Stimulated activated CD4-positive, alpha-beta T cell treated with anti-CD3 and anti-CD28 coated beads, Interleukin-12 subunit alpha, Interleukin-12 subunit beta, amount 100 ng/mL, for 4 hours (primary cell): ENCODE measurements at places on chromosomes 5 and 9.

- DNase-seq: no peak
These were observed 17.7 kb downstream of the LPAR1 start for GRCh38 chr9:111020594-111020993.

DNA sequence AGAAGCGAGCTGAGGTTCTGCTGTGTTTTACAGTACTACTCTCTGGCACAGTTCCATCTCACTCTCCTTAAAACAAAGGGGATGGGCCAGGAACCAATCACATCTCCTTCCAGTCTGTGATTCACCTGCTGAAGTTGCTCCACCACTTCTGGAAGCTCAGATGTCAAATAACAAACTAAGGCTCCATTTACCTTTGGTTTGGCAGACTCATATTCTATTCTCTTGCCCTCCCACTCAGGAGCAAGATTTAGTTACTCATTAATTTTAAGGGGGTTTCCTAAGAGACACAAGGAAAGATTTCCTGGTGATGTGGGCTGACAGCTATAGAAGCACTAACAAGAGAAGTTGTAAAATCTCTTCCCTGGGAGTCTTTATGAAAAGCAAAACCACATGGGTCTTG, 37.8 kb upstream of the KIF2A start:
- DNase-seq: no peak

- DNase-seq: no peak
These were observed 88.3 kb downstream of the RAPGEF1 start for GRCh38 chr9:131651599-131651998.

DNA sequence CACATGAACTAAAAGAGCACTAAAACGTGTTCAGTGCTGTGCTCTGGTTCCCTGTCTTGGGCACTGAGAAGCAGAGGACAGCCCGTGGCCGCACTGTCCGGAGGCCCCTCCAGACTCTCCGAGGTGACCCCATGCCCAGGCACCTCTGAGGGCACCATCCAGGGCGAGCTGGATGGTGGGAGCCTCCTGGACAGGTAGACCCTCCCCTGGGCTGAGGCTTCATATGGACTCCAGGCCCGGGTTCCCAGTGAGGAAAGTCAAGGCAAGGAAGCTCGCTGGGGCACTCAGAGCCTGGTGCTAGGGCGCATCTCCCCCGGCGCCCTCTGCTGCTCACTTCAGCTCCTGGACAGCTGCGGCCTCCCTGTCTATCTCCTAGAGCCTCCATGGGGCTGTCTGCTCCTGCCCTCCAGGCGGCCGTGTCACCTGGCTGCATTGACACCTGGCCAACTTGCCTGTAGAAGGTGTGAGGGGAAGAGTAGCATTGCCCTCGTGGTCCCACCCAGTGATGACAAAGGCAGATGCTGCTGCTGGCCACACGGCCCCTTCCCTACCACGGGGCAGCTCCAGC, 178.2 kb upstream of the IRX1 start:
- no peak for DNase-seq

- DNase-seq: no peak
These were observed 92.8 kb downstream of the CDC42SE2 start for GRCh38 chr5:131356619-131357018.

DNA sequence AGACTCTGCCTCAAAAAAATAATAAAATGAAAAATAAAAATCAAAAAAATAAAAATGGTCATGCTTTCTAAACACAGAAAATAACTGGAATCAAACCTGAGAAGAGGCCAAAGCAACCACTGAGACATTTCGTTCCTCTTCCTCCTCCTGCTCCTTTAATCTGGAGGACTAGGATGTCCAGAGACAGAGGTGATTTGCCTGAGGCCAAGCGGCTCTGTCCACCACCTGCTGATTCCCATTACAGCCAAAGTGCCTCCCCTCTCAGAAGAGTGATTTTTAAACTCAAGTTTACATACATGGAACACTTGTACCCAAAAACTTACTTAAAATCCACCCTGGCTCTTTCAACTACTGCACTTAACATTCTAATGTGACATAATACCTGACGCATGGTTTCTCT, 65.6 kb downstream of the TLE1 start:
- DNase-seq: no peak

DNA sequence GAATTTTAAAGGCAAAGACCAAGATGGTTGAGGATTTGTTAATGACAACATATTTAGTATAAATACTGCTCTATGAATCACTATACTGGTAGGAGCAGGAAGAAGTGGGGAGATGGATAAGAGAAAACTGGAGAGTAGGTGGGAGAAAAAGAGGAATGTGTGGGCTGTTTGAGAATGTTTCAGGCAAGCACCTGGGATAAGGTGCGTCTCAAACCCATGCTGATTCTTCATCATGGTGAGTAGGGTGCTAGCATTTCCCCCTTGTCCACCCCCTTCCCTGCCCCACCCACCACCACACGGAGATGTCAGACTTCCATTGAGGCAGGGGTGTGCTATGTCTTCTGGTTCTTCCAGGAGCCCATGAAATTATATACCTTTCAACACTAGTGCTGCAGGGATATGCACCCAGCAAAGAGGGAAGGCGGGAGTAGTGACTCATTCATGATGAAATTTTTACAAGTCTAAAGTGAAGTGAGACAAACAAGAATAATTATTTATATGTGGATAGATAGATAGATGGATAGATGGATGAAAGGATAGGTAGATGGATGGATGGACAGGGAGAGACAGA, 54.3 kb downstream of the MTX3 start:
- DNase-seq: no peak

GRCh38 chr5:36337597-36337996, 35.9 kb upstream of the RANBP3L start:
- no peak for DNase-seq

- no peak for DNase-seq
These were observed 387.0 kb upstream of the RFX3 start for GRCh38 chr9:3912817-3913216.

DNA sequence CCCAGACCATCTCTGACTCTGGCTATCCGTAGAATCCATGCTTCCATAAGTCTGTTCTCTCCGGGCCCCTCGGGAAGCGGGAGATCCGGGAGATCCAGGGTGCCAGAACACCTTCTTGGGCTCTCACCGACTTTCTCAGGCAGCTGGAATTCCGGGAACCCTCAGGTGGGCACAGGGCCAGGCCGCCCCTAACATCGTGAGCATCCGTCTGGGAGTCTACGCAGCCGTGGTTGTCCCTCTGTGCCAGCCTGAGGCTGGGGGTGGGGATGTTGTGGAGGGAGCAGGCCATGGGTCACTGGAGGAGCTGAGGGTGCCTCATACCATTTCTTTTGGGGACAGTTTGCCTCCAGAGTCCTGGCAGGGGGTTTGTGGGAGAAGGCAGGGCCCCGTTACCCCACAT, 92.3 kb upstream of the COL5A1 start:
- DNase-seq: no peak

GRCh38 chr9:4879115-4879558, 86.4 kb downstream of the RCL1 start:
- no peak for DNase-seq

- no peak for DNase-seq
These were observed 67.8 kb downstream of the AK8 start for GRCh38 chr9:132810314-132810713.

DNA sequence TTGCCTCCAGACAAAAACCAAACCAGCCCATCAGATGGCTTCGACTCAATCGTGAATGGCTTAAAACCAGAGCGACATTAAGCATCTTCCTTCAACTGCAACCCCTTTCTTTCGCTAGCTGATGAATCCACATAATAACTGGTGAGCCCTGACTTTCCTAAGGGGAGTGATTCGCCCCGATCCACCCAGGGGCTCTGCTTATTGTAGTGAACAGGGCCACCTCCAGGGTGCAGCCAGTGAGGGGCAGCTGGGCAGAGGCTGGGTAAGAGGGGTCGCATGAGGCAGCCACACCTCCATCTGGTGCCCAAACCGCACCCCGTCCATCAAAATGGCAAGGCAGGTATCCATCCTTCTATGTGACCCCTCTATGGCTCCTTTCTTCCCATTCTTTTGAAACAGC, 38.0 kb downstream of the SLC35D2 start:
- DNase-seq: no peak

GRCh38 chr5:140998921-140999410, 32.7 kb downstream of the PCDHAC2 start:
- DNase-seq: no peak

DNA sequence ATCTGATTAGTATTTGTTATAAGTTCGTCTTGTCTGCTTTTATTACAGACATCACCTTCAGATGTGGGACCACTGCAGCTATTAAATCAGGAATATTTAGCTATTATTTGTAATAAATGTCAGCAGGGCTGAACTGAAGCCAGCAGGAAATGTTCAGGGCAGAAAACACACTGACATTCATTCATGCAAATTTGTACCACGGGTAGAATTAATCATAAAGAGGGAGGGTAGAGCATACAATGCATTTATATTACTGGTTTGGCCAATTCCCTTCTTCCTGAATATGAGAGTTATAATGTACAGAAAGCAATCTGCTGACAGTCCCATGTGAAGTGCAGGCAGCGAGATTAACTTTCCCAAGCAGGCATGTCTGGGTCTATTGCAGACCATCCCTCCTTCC, 117.3 kb upstream of the NUDT12 start:
- no peak for DNase-seq

DNA sequence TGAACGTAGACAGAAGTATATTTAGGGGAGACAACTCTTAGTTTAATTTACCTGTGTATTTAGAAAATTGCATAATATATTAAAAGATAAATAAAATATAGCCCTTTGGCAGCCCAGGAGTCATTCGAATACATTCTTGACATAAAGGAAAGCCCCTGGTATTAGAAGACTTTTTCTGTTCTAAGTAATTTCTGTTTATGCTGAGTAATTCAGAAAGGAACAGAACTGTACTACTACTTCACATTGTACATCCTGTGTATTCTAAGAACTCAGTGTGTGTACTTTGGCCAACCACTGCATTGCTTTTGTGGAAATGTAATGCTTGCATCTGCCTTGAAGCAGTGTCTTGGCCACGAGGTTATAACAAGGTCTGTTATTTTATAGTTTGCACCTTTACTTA, 136.4 kb downstream of the KDM4C start:
- no peak for DNase-seq

DNA sequence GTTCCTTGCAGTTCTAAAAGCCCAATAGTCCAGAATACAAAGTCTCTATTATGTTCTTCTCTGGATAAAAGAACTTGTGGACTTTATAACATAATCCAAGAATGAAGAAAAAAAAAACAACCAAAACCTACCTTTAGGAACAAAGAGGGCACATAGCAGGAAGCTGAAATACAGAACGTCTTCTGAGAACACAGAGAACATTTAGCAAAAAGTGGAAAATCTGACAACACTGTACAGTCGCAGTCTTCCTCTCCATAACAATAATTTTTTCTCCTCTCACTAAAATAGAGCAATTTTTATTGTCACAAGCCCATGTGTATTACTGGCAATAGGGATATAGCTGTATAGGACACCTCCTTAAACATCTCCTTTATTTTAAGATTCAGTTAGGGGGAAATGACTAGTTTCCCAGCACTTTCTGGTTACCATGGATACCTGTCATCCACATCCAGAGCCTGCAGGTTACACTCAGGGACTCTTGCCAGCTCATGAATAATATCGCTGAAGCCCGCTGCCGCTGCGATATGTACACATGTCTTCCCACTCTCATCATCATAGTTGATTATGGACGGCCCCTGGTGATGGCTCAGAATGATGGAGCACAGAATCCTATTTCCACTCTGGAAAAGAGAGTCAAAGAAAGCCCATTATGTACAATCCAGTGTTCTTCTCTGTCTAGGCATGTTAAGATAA, 106.5 kb downstream of the ANKRD55 start:
- no peak for DNase-seq

GRCh38 chr9:138099803-138100598, 222.4 kb downstream of the CACNA1B start:
- DNase-seq: no peak
